Daoy (cell line): ENCODE measurements at places on chromosomes 2 and 18. TPM values are rescaled to one million over a fixed set of nuclear protein-coding genes. Genes with fewer than 3 reads are reported as not detected.

The IL36B gene
- total RNA-seq, result not detected in 2 replicates

The ANKRD62 gene
- not detected in 2 replicates for total RNA-seq

The DNAJC10 gene
- total RNA-seq, result 57.9 and 82.8 TPM in 2 replicates

The SERPINB12 gene
- not detected in 2 replicates for total RNA-seq

The DSG1 gene
- total RNA-seq, result not detected in 2 replicates

The IL1RN gene
- total RNA-seq, result not detected in 2 replicates

The CAPN14 gene
- total RNA-seq, result 0.11 TPM in 1 of 2 replicates, not detected in the other
